ENCODE measurements at places on chromosomes 12 and 14. TPM values are rescaled to one million over a fixed set of nuclear protein-coding genes. Genes with fewer than 3 reads are reported as not detected.

MGP gene
- total RNA-seq: 472 TPM

GPRC5D gene
- total RNA-seq: not detected

NTS gene
- 0.32 TPM for total RNA-seq

AQP6 gene
- total RNA-seq: 0.35 TPM

All from upper lobe of right lung (tissue), 1 donor.